ENCODE measurements at places on chromosomes 3 and 15. TPM values are rescaled to one million over a fixed set of nuclear protein-coding genes. Genes with fewer than 3 reads are reported as not detected.

DNA sequence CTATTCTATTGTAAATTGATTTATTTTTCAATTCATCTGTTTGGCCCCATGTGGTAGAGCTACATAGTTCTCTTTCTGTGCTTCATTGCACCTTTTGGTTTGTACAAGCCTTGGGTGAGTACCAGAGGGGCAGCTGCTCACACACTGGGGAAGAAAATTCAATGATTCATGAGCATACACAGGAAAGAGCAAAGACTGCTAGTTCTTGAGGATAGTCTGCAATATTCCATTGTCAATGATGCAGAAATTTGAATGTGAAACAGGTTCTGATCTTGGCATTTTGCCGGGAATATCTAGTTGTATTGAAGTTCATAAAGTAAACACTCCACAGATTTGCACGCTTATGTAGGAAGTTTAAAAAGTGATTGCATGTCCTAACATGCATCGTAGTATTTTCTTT is 304.6 kb downstream of the NAALADL2 start:
- DNase-seq = peak; percentile 43

GRCh38 chr3:122825460-122825859 is 30.6 kb downstream of the SLC49A4 start:
- DNase-seq = no peak

DNA sequence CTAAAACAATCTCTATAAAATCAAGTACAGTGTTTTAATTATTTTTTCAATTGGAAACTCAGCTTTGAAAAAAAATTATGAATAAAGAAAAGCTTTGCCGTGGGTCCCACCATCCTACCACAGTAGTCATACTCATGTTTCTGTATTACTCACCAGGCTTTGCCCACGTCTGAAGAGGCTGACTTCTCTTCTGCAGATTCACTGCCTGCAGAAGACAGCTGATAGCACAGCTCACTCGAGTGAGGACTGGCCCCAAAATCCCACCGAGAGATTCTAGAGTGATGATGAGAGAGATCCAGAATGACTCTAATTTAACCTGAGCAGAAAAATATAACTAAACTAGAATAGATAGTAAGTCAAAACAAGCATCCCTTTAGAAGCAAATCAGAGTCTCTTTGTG is 11.9 kb downstream of the C2CD4B start:
- no peak for DNase-seq

DNA sequence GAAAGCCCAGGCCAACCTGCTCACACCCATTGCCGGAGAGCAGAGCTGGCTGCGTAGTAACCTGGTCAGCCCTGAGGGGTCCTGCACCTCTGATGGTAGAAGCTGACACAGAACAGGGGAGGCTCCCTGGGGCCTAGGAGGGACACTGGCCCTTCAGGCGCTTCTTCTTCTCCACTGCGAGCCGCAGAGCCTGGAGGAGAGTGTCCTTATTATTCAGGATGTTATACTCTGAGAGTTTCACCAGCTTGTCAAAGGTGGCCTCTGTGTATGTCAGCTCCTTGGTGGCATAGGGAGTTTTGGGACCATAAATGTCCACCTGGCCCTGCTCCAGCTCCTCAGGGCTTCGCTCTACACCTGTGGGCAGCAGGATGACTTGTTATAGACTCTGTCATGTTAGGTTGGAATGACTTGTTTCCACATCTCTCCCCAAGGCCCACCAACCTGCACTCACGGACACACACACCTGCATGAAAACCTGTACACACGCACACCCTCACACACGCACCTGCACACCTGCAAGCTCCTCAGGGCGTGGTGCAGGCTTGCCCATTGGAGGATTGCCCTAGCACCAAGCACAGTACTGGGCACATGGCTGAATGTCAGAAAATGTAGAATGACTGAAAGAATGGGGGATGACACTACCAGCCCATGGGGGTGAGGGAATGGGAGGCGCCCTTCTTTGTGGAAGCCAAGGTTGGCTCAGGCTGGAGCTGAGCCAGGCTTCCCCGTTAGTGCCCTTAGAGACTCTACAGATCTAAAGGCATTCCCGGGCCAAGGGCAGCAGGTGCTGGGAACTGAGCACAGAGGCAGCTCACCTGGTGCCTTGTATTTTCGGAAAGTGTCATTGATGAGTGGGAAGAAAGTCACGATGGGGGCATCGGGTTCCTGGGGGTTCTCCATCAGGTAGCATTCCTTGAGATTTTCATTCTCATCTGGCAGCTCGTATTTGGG is 11.5 kb upstream of the EHD4 start:
- DNase-seq = no peak

DNA sequence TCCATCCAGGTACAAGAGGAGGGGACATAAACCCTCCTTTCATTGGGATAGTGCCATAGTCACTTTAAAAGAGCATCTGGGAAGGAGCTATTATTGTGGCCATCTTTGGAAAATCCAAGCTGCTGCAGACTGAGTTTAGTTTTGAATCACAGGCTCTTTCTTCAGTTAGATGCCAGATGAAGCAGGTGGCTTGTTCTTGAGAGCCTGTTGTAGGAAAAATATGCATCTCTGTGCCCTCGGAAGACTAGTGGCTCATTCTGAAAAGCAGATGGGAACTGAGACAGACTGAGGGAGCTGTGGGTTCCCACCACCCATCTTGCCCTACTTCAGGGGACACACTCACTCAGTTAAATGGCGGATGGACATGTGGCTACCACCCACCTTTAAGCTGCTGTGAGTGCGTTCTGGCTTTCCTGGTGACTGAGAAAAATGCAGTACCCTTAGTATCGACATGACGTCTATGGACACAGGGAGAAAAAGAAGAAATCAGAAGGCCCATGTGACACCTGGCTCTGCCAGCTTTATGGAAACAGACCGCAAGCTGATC is 50.2 kb downstream of the RARB start:
- DNase-seq = no peak

DNA sequence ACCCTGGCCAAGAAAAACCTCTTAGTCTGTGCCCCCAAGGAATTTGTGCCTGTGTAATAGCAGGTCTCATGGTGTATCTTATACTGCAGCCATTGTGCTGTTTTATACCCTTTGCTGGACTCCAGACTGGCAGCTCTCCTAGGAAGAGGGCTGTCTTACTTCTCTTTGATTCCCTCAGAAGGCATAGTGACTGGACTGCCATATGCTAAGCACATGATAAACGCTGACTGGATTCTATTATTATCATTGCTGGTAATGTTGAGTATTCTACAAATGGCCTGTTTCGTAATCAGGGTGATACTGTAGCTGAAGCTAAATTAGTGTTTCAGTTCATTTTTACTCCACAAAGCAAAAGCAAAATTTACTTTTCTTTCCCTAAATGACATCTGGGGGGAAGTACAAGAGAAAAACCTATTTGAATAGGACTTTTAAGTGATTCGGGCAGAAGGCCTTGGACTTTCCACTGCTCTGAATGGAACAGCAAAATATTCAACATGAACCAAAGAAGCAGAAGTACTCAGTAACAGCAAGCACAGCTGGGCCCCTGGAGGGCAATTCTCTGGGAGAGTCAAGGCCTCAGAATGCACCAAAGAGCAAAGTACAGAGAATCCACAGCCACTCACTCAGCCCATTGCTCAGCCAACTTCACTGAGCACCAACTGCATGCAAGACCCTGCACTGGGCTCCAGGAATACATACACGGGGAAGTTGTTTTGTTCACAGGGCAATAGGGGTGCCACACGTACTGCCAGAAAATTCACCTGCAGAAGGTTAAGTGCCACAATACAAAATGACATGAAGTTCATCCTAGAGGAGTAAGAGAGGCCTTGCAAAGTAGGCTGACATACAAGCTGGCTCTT is 7.9 kb upstream of the BCL2A1 start:
- DNase-seq = no peak

GRCh38 chr15:42955518-42955917 is 34.9 kb upstream of the TTBK2 start:
- no peak for DNase-seq

- DNase-seq = no peak
These were observed 78.1 kb upstream of the RNF7 start for GRCh38 chr3:141659821-141660613.

DNA sequence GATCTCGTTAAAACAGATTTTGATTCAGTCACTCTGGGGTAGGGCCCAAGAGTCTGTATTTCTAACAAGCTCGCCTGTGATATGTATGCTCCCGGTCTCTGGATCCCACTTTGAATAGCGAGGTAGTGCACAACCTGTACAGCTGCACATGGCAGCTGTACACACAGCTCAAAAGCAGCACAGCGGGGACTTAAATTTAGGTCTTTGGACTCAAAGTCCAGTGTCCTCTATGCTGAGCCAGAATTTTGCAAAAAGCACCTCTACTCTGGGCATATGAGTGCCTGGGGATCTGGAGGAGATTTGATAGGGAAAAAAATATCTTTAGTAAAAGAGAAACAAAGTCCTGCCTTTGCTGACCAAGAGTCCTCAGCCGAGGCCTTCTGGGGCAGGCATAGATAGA is 83.1 kb downstream of the HMG20A start:
- no peak for DNase-seq

GRCh38 chr3:150875548-150875947 is 29.7 kb downstream of the MINDY4B start:
- DNase-seq = no peak

DNA sequence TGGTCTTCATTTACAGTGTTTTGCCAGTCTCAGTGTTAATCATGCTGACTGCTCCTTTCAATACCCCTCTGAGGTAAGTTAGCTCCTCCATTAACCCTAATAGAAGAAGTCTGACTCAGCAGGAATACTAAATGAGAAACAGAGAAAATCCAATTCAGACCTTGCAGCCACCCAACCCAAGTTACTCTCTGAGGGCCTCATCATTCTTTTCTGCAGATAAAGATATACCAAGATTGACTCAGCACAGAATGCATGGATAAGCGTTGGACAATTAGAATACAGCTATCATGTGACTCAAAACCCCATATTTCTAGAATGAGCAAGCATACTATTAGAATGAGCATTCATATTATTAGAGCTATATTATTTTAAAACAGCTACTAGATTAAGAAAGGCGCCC is 389.1 kb upstream of the SGO1 start:
- DNase-seq = no peak

DNA sequence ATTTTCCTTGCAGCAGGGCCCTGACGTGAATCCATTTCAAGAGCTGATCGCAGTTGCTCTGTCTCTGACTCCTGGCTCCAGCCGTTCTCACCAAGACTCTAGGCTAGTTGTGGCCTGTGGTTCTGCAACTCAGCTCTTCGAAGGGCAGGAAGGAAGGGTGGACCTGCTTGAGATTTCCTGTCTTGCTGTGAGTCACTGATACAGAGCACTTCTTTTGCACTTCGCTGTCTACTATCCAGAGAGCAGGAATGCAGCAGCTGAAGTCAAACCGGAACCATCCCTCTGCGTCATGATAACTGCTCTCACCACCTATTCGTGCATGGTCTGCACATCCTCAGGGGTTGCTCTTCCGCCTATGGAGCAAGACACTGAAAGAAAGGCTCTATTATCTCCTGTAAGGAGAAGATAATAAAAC is 59.7 kb downstream of the RAP2B start:
- no peak for DNase-seq

- DNase-seq = no peak
These were observed 177.8 kb downstream of the CBLB start for GRCh38 chr3:105691053-105691452.

RPS17 gene
- 1,164 TPM for total RNA-seq

KCNAB1 gene
- 16.2 TPM for total RNA-seq

LRRC49 gene
- 106 TPM for total RNA-seq

EDC3 gene
- 20.9 TPM for total RNA-seq

GLCE gene
- total RNA-seq = 125 TPM
